Activated T-helper 17 cell treated with anti-CD3 and anti-CD28 coated beads, Interleukin-2, amount 50 U/mL, for 72 hours (primary cell): ENCODE measurements at places on chromosomes 7 and 10.

DNA sequence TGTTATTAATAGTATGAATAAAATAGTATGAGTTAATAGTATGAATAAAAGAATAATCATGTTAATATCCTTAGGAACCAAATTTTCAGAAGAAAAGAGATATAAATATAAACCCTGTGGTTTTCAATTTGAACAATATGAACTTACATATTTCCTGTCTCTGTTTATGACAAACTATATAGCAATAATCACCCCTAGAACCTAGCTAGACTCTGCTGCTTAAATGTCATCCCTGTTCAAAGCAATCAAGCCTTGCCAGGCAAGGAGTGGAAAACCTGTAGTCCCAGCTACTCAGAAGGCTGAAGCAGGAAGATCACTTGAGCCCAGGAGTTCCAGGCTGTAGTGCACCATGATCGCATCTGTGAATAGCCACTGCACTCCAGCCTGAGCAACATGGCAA lies 36.5 kb downstream of the P4HA1 start:
- H3K27me3 ChIP-seq = no peaks in the 10 kb centered on the region
- peaks cover 11% of the 10 kb centered on the region for H3K4me1 ChIP-seq
- peaks cover 94% of the 10 kb centered on the region for H3K36me3 ChIP-seq
- H3K27ac ChIP-seq = peak overlapping the region; percentile 70
- H3K4me3 ChIP-seq = peak overlapping the region; percentile 33

GRCh38 chr7:80450621-80451308 lies 61.1 kb downstream of the GNAT3 start:
- no peaks in the 10 kb centered on the region for H3K27me3 ChIP-seq
- ATAC-seq = no peak
- H3K4me1 ChIP-seq = no peaks in the 10 kb centered on the region

DNA sequence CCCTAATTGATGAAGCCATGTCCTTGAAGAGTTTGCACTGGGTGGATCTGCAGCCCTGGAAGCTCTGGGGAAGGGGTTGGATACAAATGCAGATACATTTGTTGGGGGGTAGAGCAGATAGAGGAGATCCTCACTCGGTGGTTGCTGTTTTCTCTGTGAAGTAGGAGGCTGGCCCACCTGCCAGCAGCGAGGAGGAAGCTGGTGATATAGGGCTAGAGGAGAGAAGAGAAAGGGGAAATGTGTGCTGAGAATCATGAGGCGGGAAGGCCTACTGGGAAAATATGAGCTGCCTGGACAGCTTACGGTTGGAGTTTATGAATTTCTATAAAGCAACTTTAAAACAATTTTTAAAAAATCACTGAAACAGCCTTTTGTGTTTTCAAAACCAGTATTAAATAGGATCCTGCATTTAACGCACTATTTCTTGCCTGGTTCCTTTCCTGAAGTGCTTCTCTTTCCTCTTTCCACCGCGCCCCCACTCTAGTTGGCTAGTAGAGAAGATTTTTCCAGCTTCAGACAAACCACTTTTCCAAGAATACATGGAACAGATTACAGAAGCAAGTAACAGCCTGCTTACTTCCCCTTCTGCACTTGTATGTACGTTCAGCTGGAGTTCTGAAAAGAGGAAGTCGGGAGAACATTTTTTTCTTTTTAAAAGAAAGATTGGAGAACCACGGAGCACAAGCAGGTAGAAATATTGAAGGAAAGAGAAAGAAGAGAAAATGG lies 100.6 kb upstream of the GLCCI1 start:
- ATAC-seq = no peak
- no peak overlapping the region for H3K27ac ChIP-seq
- no peaks in the 10 kb centered on the region for H3K4me1 ChIP-seq

DNA sequence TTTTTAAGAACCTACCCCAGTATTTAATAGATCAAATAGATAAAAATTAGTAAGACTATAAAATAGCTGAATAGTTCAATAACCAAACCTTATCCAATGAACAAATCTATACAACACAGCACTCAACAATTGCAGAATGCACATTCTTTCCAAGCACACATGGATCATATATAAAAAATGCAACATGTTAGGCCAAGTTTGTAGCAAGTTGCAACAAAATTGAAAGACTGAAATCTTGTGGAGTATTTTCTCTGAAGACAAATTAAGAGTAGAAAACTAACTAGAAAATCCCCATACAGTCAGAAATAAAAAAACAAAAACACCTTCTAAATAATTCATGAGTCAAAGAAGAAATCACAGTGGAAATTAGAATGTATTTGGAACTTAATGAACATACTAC lies 317.3 kb downstream of the PHTF2 start:
- peaks cover 34% of the 10 kb centered on the region for H3K27me3 ChIP-seq
- H3K4me3 ChIP-seq = no peak overlapping the region
- ATAC-seq = no peak
- no peaks in the 10 kb centered on the region for H3K36me3 ChIP-seq

DNA sequence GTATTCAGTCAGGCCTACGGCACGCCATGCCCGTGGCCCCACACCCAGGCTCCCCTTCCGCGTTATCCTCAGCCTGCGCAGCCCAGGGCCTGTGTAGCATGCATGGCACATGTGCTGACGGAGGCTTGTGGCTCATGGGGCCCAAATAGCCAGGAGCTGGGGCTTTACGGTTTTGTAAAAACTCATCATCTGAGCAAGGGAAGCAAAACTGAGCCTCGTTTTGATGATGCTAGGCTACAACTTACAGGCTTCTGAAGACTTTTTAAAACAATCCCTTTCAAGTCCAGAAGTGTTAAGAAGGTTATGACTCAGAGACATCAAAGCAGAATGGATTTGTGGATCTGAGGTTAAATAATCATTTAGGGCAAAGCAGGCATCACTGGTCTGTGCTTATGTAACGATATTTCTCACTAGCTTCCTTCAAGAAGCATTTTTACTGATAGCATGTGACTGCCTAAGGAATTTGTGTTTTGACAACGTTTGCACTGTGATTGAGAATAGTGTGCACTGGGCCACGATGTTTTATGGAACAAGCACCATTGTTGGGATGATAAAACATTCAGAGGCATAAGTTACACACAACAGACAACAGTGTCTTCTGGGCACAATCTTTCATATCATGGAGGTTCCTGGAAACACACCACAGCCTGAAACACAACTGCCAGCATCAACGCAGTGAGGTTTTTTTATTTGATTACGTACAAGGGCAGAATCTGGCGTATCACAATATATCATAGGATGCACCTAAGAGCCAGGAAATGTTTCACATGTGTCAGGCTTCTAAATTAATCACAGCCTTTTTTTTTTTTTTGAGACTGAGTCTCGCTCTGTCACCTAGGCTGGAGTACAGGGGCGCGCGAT lies 274.3 kb downstream of the CCDC3 start:
- peak; percentile 83 for ATAC-seq
- no peaks in the 10 kb centered on the region for H3K36me3 ChIP-seq
- H3K27ac ChIP-seq = peak overlapping the region; percentile 59
- peak overlapping the region; percentile 26 for H3K4me3 ChIP-seq

GRCh38 chr7:122965306-122965705 lies 30.2 kb downstream of the TAS2R16 start:
- H3K4me3 ChIP-seq = no peak overlapping the region
- no peak for ATAC-seq
- H3K36me3 ChIP-seq = no peaks in the 10 kb centered on the region
- no peaks in the 10 kb centered on the region for H3K27me3 ChIP-seq
- H3K4me1 ChIP-seq = no peaks in the 10 kb centered on the region

DNA sequence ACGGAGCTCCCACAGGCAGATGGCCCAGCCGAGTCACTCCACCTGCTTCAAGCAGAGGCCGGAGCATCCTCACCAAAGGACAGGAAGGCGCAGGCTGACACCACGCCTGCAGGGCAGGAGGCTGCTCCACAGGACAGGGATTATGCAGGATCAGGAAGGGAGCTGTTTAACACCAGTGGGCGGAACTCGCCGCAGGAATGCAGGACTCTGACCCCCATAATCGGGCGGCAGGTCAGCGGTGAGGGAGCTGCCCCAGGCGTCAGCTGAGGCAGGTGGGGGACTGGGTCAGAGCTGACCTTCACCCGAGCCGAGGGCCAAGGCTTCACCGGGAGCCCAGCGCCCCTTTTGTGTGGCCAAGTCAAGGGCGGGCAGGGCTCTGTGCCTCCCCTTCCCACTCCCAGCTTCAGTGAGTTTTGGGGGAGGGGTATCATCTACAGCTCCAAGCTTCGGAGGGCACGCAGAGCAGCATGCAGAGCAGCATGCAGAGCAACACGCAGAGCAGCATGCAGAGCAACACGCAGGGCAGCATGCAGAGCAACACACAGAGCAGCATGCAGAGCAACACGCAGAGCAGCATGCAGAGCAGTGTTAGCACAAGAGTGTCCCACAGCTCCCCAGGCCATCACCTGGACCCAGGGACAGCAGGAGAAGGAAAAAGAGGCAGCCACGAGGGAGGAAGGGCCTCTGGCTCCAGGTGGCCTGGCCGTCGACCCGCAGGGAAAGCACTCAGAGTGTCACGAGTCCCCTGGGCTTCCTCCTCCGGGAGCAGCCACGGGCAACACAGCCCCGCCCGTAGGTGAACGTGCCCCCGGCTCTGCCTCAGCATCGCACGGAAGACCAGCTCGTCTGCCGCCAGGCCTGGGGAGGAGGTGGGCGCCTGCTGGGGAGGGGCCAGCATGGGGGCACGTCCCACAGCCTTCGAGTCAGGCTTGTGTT lies 151.7 kb upstream of the PPP2R2D start:
- H3K27ac ChIP-seq = no peak overlapping the region
- H3K4me1 ChIP-seq = peaks cover 3% of the 10 kb centered on the region
- H3K27me3 ChIP-seq = peaks cover 23% of the 10 kb centered on the region

DNA sequence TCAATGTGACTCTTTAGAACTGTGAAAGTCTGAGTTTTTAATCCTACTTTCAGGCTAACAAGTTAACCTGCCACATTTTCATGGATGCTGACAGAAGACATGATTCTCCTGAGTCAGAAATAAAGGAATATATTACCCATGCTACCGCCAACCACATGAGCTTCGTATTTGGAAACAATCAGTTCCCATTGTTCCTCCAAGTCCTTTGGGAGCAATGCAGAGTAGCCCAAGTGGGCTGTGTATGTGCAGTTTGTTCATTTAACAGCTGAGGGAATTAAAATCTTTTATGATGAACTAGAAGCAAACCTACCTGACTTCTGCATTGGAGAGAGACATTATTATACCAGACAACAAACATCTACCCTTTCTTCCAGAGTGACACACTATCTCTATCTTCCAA lies 169.3 kb upstream of the BET1 start:
- H3K4me1 ChIP-seq = no peaks in the 10 kb centered on the region
- ATAC-seq = no peak
- peaks cover 7% of the 10 kb centered on the region for H3K27me3 ChIP-seq
- no peak overlapping the region for H3K4me3 ChIP-seq

GRCh38 chr7:104973909-104974415 lies 40.0 kb upstream of the KMT2E start:
- no peaks in the 10 kb centered on the region for H3K27me3 ChIP-seq
- peak overlapping the region; percentile 82 for H3K27ac ChIP-seq
- H3K4me1 ChIP-seq = peaks cover 12% of the 10 kb centered on the region
- H3K36me3 ChIP-seq = peaks cover 50% of the 10 kb centered on the region
- ATAC-seq = peak; percentile 94
- H3K4me3 ChIP-seq = peak overlapping the region; percentile 57

DNA sequence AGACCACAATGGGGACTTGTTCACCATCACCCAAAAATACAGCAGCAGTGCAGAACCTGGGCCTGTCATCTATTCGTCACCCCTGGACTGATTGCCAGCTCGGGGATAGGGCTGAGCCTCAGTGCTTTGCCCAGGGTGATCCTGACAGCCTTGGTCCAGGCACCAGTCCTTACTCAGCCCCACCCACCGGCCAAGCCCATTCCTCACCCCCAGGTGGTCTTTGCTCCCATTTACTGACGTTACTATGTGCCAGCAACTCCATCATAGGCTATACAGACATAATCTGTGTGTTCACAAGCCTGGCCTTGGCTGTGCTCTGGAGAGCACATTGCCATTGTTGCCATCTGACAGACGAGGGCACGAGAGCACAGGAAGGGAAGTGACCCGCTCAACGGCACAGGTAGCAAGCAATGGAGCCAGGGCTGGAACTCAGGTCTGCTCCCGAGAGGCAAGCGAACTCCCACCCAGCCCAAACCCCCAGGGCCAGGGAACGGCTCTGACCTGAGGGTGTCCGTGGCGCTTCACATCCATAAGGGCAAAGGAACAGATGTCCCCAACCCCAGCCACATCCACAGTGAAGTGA lies 6.8 kb downstream of the ATG9B start:
- peaks cover 4% of the 10 kb centered on the region for H3K27me3 ChIP-seq
- peak overlapping the region; percentile 85 for H3K27ac ChIP-seq
- no peak for ATAC-seq
- peak overlapping the region; percentile 86 for H3K4me3 ChIP-seq

- no peak overlapping the region for H3K27ac ChIP-seq
- peaks cover 8% of the 10 kb centered on the region for H3K27me3 ChIP-seq
- peaks cover 4% of the 10 kb centered on the region for H3K4me1 ChIP-seq
- no peak for ATAC-seq
- no peak overlapping the region for H3K4me3 ChIP-seq
Measured at GRCh38 chr7:3493499-3493898, 192.4 kb downstream of the SDK1 start.

DNA sequence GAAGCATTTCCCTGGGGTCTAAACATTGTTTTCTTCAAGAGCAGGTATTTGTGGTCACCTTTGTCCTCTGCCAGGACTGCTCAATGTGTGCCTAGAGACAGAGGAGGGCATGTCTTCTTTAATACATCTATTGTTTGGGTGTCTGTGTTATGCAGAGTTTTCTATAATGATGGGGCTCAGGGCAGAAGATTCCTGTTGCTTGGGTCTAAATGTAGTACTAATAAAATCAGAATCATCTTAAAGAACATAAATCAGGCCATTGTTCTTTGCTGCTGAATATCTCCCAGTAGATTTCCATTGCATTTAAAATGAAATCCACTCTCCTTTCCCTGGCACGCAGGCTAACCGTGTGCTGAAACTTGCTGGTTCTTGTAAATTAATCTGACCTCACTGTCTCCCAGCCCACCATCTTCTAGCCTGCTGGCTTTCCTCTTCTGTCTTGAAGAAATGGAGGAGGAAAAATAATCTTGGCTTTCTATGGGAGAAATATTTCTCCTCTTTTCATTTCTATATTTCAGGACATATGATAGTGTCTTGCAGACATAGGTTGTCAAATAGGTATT lies 1396.8 kb downstream of the GATA3 start:
- H3K27me3 ChIP-seq = peaks cover 7% of the 10 kb centered on the region
- no peak for ATAC-seq
- no peaks in the 10 kb centered on the region for H3K4me1 ChIP-seq
- H3K4me3 ChIP-seq = no peak overlapping the region
- no peaks in the 10 kb centered on the region for H3K36me3 ChIP-seq

DNA sequence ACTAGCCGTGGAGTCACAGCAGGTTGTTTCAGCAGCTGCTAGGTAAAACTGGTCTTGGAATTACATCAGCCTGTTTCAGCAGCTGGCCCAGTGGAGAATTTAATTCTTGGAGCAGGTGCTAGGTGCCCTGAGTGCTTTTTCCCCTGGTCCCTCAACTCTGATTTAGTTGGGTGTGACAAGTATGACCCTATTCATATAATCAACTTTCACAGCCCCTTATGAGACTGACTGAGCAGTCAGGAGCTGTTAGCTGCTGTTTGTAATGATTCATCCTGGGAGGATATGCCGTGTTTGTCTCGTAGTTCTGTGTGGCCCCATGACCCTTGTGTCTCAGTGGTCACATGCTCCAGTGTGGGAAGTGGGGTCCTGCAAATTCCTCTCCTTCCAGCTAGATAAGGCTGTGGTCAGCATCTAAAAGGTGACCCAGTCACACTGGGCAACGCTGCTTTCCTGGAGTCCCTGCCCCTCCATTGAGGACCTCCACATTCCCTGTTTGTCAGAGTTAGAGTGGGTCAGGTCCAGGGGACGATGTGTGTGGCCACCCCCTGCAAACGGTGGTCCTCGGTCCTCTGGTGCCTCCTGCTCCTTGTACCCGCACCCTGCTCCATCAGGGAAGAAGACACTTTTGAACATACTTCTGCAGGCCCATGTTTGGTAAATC lies 28.3 kb downstream of the TBATA start:
- no peak overlapping the region for H3K27ac ChIP-seq
- H3K36me3 ChIP-seq = no peaks in the 10 kb centered on the region
- no peak overlapping the region for H3K4me3 ChIP-seq
- no peaks in the 10 kb centered on the region for H3K27me3 ChIP-seq
- peak; percentile 41 for ATAC-seq
- H3K4me1 ChIP-seq = peaks cover 7% of the 10 kb centered on the region
